Osteocyte (in vitro differentiated cells): ENCODE measurements at places on chromosomes 7 and 10. TPM values are rescaled to one million over a fixed set of nuclear protein-coding genes. Genes with fewer than 3 reads are reported as not detected.

TFR2 gene
- 0.19 and 0.31 TPM in 2 replicates for total RNA-seq

GRCh38 chr7:4734587-4735345, 40.7 kb upstream of the AP5Z1 start:
- no peak for DNase-seq

DNA sequence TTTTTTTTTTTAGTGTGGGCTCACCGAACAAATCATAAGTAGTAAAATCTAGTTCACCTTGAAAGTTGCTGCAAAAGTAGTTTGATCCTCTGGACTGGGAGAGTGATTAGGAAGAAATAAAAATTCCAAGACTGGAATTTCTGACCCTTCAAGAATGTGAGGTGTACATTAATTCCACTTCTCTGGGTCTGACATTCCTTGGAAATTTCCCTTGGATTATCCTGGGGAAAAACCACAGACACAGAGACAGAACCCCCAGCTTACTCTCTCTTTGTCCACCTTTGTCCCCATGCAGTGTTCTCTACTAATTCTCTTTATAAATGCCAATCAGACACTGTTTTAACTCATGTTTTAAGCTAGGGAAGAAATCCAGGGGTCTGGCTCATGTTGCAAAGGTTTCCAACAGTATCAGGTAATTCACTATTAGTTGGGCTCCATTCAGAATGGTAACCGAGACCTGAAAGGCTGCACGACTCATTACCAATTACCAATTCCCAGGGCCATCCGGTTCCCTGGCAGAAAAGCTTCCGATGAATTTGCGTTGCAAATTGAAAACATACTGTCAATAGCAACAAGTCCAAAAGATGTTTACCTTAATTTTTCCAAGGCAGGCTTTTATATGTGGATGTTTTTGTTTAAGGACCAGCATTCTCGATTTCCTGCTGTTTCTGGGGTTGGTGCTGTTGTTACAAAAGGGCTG, 86.3 kb downstream of the BAMBI start:
- no peak for DNase-seq

GRCh38 chr10:2888403-2889004, 178.8 kb upstream of the PFKP start:
- DNase-seq = no peak

- no peak for DNase-seq
Observed at GRCh38 chr10:73875139-73875475, 752 bp upstream of the CAMK2G start.
